ENCODE measurements at places on chromosomes 1 and 21. TPM values are rescaled to one million over a fixed set of nuclear protein-coding genes. Genes with fewer than 3 reads are reported as not detected.

GRCh38 chr1:83103341-83103740, 895.6 kb downstream of the TTLL7 start:
- DNase-seq, result no peak

CASZ1 gene
- total RNA-seq, result 2.3 TPM

GRCh38 chr1:53919675-53920066, 25.7 kb downstream of the DIO1 start:
- no peak for DNase-seq

DNA sequence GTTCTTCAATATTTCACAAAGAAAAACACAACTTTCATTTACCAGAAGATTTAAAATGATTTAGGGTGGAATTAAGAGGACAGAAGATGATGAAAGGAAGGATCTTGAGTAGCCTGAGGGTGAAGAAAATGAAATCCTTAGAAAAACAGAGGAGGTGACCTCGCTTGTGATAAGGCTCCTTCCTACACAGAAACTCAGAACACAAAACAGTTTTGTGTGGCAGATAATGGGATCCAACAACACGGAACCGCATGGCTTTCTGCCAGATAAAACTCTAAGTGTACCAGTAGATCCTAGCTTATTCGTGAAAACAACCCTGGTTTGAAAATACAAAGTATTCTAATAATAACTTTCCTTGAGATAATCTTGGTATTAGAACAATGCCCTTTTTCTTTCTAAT, 74.0 kb upstream of the EXO1 start:
- no peak for DNase-seq

MYCL gene
- total RNA-seq, result 0.38 TPM

GRCh38 chr1:224565611-224566406, 50.3 kb upstream of the CNIH3 start:
- no peak for DNase-seq
